ENCODE measurements at places on chromosomes 4 and X. TPM values are rescaled to one million over a fixed set of nuclear protein-coding genes. Genes with fewer than 3 reads are reported as not detected.

ZMAT1 gene
- total RNA-seq = 17.7 TPM

ZNF711 gene
- 125 TPM for total RNA-seq

DNA sequence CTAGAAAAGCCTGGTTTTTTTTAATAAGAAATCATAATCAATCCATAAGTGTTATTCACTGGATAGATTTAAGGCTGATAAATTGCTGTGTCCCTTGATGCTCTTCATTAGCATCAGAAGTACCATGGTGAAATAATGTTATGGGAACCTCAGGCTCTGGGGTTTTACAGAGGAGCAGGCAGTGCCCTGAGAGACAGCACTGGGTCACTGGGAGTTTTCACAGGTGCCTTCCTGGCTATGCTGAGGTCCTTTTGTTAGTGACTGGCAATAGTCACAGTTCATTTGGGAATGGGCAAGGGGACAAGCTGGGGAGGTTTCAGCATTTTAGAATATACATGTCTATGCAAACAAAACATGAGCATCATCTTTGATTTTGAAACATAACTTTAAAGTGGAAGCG is 38.6 kb downstream of the ANK2 start:
- no peaks in the 10 kb centered on the region for H3K4me1 ChIP-seq
- no peaks in the 10 kb centered on the region for H3K36me3 ChIP-seq
- no peaks in the 10 kb centered on the region for H3K27me3 ChIP-seq
- no peak overlapping the region for H3K27ac ChIP-seq

ART3 gene
- 52.5 TPM for total RNA-seq

DNA sequence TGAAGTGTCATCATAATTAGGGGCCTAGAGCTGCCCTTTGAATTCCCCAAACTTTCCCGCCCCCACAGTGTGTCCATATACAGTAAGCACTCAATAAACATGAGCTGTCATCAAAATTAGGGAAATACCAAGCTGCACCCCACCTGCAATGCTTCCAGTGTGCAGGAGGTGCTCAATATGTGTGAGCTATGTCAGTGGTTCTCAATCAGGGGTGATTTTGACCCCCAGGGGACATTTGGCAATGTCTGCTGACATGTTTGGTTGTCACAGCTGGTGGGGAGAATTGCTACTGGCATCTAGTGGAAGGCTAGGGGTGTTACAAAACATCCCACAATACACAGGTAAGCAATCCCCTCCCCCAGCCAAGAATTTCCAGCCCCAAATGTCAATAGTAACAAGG is 748 bp downstream of the CFP start:
- no peaks in the 10 kb centered on the region for H3K27me3 ChIP-seq
- no peak overlapping the region for H3K4me3 ChIP-seq
- H3K36me3 ChIP-seq = no peaks in the 10 kb centered on the region
- no peak overlapping the region for H3K27ac ChIP-seq
- H3K4me1 ChIP-seq = no peaks in the 10 kb centered on the region

DNA sequence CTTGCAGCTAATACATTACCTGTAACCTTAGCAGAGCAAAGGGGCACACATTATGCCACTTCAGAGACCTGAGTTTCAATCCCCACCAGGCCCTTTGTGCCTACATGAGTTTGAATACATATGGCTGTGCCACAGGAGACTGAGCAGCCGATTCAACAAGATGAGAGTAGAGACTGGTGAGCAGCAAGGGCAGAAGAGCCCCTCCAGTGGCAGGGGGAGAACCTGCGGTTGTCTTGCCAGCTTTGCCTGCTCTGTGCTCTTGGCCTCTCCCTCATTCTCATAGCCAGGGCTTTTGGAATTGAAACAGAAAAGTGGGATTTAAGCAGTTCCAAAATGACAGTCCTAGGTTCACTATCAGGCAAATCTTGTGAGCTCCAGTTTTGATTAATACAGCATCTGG is 52.3 kb upstream of the CLNK start:
- no peak for DNase-seq
- no peaks in the 10 kb centered on the region for H3K27me3 ChIP-seq
- H3K4me3 ChIP-seq = no peak overlapping the region

FMR1NB gene
- total RNA-seq = 48.2 TPM

DNA sequence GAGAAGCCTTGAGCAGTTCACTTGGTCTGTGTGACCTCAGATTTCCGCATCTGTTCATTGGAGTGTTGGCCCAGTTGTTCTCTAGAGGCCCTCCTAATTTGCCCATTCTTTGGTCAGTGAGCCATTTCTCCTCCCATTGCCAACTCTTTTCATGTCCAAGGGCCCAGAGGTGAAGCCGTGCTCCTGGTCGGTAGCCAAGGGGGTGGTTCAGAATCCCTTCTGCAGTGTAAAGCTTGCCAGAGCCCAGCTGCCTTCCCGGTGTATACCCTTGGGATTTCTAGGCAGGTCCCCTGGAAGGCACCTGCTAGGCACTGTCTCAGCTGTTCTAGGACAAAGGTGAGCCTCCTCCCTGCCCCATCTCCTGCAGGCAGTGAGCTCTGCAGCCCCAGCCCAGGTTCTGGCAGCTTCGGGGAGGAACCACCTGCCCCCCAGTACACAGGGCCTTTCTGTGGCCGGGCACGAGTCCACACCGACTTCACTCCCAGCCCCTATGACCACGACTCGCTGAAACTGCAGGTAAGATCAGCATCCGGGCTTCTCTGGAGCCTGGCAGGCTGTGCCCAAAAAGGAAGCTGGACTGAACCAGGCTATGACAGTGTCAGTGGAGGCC is 12.3 kb downstream of the SASH3 start:
- DNase-seq = no peak
- H3K27ac ChIP-seq = no peak overlapping the region

CXXC4 gene
- 8.6 TPM for total RNA-seq

DNA sequence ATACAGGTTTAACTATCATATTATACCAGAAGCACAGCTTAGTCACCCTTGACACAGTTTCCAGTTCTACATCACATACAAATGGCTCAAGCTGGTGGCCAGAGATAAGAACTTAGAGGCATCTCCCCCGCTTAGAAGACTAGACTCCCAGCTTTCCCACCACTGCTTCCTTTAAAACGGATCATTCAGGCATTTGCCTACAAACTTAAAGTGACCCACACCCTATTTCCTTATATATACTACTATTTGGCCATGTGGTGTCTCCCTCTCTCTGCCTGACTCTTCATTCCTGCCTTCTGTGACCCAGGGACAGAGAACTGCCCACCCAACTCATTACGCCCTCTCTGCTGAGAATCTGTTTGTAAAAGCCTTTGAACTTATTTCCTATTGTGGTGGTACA is 781.2 kb upstream of the DIAPH2 start:
- DNase-seq = no peak
- no peak overlapping the region for H3K27ac ChIP-seq
- H3K4me1 ChIP-seq = no peaks in the 10 kb centered on the region
- no peaks in the 10 kb centered on the region for H3K27me3 ChIP-seq
- H3K4me3 ChIP-seq = no peak overlapping the region
- no peaks in the 10 kb centered on the region for H3K36me3 ChIP-seq

DNA sequence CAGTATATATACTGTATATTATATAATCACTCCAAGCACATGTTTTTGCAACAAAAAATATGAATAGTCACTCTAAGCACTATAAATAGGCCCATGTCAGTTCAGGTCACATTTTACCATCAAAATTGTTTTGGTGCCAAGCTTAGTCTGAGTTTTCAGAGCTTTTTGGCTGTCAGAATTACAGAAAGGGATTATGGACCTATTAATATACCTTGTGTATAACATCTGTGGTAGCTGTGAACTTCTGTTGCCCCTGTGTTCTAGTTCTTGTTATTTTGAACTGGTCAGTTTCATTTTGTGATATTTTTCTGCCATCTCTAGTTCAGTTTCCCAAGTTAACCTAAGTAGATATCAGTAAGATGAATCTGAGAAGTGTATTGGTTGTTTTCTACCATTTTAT is 22.9 kb downstream of the EXOC1 start:
- no peaks in the 10 kb centered on the region for H3K27me3 ChIP-seq
- no peaks in the 10 kb centered on the region for H3K36me3 ChIP-seq
- no peak overlapping the region for H3K27ac ChIP-seq
- no peak overlapping the region for H3K4me3 ChIP-seq
- DNase-seq = no peak

GRCh38 chrX:65406532-65406931 is 128.1 kb downstream of the LAS1L start:
- no peak overlapping the region for H3K4me3 ChIP-seq
- H3K27ac ChIP-seq = no peak overlapping the region
- H3K4me1 ChIP-seq = no peaks in the 10 kb centered on the region
- no peaks in the 10 kb centered on the region for H3K36me3 ChIP-seq
- H3K27me3 ChIP-seq = no peaks in the 10 kb centered on the region

GRCh38 chr4:2151544-2151943 is 90.4 kb downstream of the HAUS3 start:
- no peak overlapping the region for H3K4me3 ChIP-seq
- no peak overlapping the region for H3K27ac ChIP-seq
- no peaks in the 10 kb centered on the region for H3K27me3 ChIP-seq
- no peak for DNase-seq
- H3K36me3 ChIP-seq = no peaks in the 10 kb centered on the region
- H3K4me1 ChIP-seq = no peaks in the 10 kb centered on the region

PROM1 gene
- 24.5 TPM for total RNA-seq

RTL5 gene
- 25.4 TPM for total RNA-seq

DNA sequence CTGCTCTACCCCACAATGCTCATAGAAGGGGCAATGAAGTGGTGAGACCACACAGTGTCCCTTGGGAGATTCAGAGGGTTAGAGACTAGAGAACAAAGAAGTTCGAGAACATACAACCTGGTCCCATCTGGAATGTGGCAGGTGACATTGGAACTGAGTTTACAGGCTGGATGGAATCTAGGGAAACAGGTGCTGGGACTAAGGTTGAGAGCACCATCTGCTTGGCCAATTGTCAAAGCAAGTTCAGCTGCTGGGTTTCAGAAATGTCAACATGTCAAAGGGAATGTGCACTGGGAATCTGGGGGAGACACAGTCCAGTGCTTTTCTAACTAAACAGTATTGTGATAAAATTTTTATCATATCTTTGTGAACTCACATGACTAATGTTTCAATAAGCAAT is 15.9 kb upstream of the FAM13A start:
- no peak overlapping the region for H3K4me3 ChIP-seq
- no peaks in the 10 kb centered on the region for H3K4me1 ChIP-seq
- DNase-seq = no peak
- H3K27ac ChIP-seq = no peak overlapping the region
- no peaks in the 10 kb centered on the region for H3K27me3 ChIP-seq
- no peaks in the 10 kb centered on the region for H3K36me3 ChIP-seq

DNA sequence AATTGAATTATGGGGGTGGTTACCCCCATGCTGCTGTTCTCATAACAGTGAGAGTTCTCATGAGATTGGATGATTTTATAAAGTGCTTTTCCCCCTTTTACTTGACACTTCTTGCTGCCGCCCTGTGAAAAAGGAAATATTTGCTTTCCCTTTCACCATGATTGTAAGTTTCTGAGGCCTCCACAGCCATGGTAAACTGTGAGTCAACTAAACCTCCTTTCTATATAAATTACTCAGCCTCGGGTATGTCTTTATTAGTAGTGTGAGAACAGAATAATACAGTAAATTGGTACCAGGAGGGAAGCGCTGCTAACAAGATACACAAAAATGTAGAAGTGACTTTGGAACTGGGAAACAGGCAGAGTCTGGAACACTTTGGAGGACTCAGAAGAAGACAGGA is 1070.8 kb downstream of the FAM133A start:
- no peak for DNase-seq
- no peaks in the 10 kb centered on the region for H3K36me3 ChIP-seq
- no peaks in the 10 kb centered on the region for H3K27me3 ChIP-seq
- no peaks in the 10 kb centered on the region for H3K4me1 ChIP-seq
- H3K27ac ChIP-seq = no peak overlapping the region

DNA sequence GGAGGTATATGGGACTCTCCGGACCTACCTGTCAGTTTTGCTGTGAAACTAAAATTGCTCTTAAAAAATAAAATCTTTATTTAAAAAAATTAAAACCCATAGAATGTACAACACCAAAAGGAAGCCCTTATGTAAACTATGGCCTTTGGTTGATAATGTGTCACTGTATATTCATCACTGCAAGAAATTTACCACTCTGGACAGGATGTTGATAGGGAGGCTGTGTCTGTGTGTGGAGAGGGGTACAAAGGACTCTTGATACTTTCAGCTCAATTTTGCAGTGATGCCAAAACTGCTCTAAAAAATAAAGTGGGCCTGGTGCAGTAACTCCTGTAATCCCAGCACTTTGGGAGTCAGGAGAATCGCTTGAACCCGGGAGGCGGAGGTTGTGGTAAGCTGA is 2.9 kb upstream of the ZMYM3 start:
- H3K4me3 ChIP-seq = no peak overlapping the region
- peaks cover 10% of the 10 kb centered on the region for H3K4me1 ChIP-seq
- DNase-seq = no peak
- no peaks in the 10 kb centered on the region for H3K36me3 ChIP-seq
- no peak overlapping the region for H3K27ac ChIP-seq

Measured in testis (tissue), 5 donors.